ENCODE measurements at places on chromosomes 5 and 9. TPM values are rescaled to one million over a fixed set of nuclear protein-coding genes. Genes with fewer than 3 reads are reported as not detected.

The DNAJB5 gene
- 7.0 TPM for polyA plus RNA-seq

The GABBR2 gene
- polyA plus RNA-seq, result 0.28 TPM

The ARL10 gene
- 4.4 TPM for polyA plus RNA-seq

The SPATA6L gene
- polyA plus RNA-seq, result 2.0 TPM

The PCDHA9 gene
- 0.57 TPM for polyA plus RNA-seq

The PCDHB12 gene
- polyA plus RNA-seq, result 0.86 TPM

The WNK2 gene
- polyA plus RNA-seq, result 19.9 TPM

The FRRS1L gene
- polyA plus RNA-seq, result 2.6 TPM

The FOXD4L4 gene
- polyA plus RNA-seq, result 0.16 TPM

The ADAMTSL1 gene
- polyA plus RNA-seq, result 7.1 TPM

The ACTBL2 gene
- 0.17 TPM for polyA plus RNA-seq

The ENTR1 gene
- 33.5 TPM for polyA plus RNA-seq

The SYNPO gene
- polyA plus RNA-seq, result 5.3 TPM

The LCN9 gene
- polyA plus RNA-seq, result 21.6 TPM

The PCDHB14 gene
- polyA plus RNA-seq, result 2.2 TPM

The PCDHA1 gene
- not detected for polyA plus RNA-seq

The SEMA6A gene
- polyA plus RNA-seq, result 35.8 TPM

The LRRC19 gene
- 9.6 TPM for polyA plus RNA-seq

The ALDH7A1 gene
- 97.0 TPM for polyA plus RNA-seq

The NR2F1-AS1 gene
- 9.3 TPM for polyA plus RNA-seq

The PCDHA4 gene
- polyA plus RNA-seq, result 9.1 TPM

The ADRB2 gene
- 1.1 TPM for polyA plus RNA-seq

The TLR4 gene
- 0.33 TPM for polyA plus RNA-seq

The FTMT gene
- not detected for polyA plus RNA-seq

The NMUR2 gene
- polyA plus RNA-seq, result 0.57 TPM

The IFNA13 gene
- not detected for polyA plus RNA-seq

The GRHPR gene
- polyA plus RNA-seq, result 137 TPM

The DMRT2 gene
- polyA plus RNA-seq, result not detected

The IFNE gene
- polyA plus RNA-seq, result not detected

The RIC1 gene
- polyA plus RNA-seq, result 11.2 TPM

The EQTN gene
- polyA plus RNA-seq, result not detected

The CTSV gene
- polyA plus RNA-seq, result 98.8 TPM

The CAMK2A gene
- 1.2 TPM for polyA plus RNA-seq

The CCDC180 gene
- polyA plus RNA-seq, result 1.3 TPM

The PTCH1 gene
- 36.0 TPM for polyA plus RNA-seq

The UGT3A1 gene
- 29.2 TPM for polyA plus RNA-seq

The DNAI1 gene
- polyA plus RNA-seq, result not detected

The TICAM2 gene
- polyA plus RNA-seq, result 2.5 TPM

The PRR7 gene
- polyA plus RNA-seq, result 11.7 TPM

The PDE8B gene
- 8.3 TPM for polyA plus RNA-seq

The FGF1 gene
- polyA plus RNA-seq, result 0.27 TPM

The SHOC1 gene
- 0.12 TPM for polyA plus RNA-seq

The PTTG1 gene
- polyA plus RNA-seq, result 49.2 TPM

The SMIM15 gene
- polyA plus RNA-seq, result 65.8 TPM

The OSMR gene
- polyA plus RNA-seq, result 13.2 TPM
